Left ventricle myocardium superior (tissue), 1 donor: ENCODE measurements at places on chromosomes 12 and 14. TPM values are rescaled to one million over a fixed set of nuclear protein-coding genes. Genes with fewer than 3 reads are reported as not detected.

Gene BTBD7
- total RNA-seq = 25.5 TPM

Gene SLC7A8
- 6.4 TPM for total RNA-seq

Gene ACYP1
- 11.7 TPM for total RNA-seq

Gene CINP
- total RNA-seq = 33.7 TPM

GRCh38 chr12:8822298-8822697, at the start of gene A2ML1:
A2ML1 (plus strand) TSS chr12:8822621; CDS start chr12:8822652, 31 bp downstream.
- no peak for DNase-seq

DNA sequence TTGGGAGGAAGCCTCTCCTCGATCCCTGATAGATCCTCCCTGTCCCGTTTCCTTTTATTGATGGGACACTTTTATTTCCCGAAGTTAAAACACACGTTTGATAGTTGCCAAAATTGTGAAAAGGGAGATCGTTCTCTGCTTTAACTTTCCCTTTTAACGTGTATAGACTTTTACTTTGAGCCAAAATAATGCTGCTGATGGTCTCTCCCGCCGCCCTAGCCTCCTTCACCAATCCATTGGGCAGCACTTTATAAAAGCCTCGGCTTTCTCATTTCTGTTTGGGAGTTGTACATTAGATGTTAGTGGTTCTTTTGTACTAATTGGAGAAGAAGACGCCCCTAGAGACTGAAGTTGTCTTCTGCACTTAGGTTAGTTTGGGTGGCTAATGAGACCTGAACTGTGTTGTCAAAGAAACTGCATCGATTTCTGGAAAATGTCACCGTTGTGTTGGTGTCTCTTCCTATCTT, 1.4 kb downstream of the TMTC2 start:
- no peak for DNase-seq

GRCh38 chr12:93460003-93460402, 7.3 kb upstream of the MRPL42 start:
- no peak for DNase-seq

DNA sequence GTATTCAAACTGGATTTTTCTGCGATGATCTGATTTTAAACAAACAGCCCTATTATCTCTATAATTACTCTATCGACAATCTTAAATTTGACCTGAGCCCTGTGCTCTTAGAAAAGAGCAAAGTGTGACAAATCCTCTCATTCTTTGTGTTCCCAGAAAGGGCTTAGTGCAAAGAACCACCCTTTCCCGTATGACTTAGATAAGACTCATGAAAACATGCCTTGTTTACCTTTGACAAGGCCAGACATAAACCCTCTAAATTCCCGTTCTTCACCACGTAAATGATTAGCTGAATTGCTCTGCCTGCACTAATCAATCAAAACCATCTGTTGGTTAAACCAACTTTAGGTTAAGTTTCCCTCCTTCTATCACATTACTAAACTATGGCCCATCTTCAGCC, 285.7 kb upstream of the SEL1L start:
- no peak for DNase-seq

- DNase-seq = no peak
Observed at GRCh38 chr12:33588725-33589405, 149.2 kb upstream of the SYT10 start.

DNA sequence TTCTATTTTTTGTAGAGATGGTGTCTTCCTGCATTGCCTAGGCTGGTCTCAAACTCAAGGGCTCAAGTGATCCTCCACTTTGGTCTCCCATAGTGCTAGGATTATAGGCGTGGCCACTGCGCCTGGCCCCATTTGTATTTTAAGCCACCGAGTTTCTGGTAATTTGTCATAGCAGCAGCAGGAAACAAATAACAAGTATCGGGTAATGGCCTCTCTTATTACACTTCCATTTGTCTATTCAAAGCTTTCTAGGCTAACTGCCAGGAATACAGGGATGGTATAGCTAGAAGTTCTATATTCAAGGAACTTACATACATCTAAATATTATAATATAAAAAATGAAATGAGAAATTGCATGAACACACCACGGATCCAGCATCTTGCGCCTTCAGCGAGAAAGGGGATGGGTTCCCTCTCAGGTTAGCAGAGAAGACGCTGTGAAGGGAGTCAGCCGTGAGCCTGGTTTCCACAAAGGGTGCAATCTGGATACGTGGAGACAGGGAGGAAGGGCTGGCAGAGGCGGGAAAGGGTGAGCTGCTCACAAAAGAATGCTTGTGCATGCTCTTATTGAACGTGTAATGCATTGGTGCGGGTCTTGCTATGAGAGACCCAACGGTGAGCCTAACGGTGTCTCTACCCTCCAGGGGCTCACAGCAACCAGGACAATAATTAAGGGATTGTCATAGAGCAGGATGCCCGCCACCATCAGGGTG, 9.5 kb downstream of the BDKRB1 start:
- DNase-seq = no peak
